ENCODE measurements at places on chromosomes 7 and 10. TPM values are rescaled to one million over a fixed set of nuclear protein-coding genes. Genes with fewer than 3 reads are reported as not detected.

GRCh38 chr10:97454330-97455036, 8.5 kb downstream of the ZDHHC16 start:
- H3K4me1 ChIP-seq, result peaks cover 13% of the 10 kb centered on the region
- no peak for DNase-seq

- H3K27me3 ChIP-seq, result no peaks in the 10 kb centered on the region
- H3K36me3 ChIP-seq, result no peaks in the 10 kb centered on the region
- no peaks in the 10 kb centered on the region for H3K4me1 ChIP-seq
- H3K4me3 ChIP-seq, result no peak overlapping the region
These were observed 25.4 kb downstream of the AKR1B15 start for GRCh38 chr7:134574322-134574721.

DNA sequence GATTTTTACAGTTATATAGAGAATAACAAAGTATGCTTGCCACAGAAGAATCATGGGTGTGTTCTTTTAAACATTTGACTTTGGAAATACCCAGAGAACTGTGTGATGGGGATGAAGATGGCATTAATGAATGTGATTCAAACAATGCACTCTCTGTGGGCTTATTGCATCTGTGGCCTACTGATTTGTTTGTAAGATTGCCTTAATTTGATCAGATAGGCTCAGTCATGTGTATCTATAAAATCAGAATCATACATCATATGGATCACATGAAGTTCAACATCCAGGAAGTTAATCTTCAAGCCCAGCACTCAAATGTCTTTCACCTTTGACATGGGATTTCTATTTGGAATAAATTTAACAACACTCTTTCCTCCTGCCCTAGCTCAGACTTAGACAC, 410.9 kb downstream of the SUGCT start:
- H3K4me1 ChIP-seq, result peaks cover 35% of the 10 kb centered on the region
- H3K27ac ChIP-seq, result no peak overlapping the region
- no peaks in the 10 kb centered on the region for H3K36me3 ChIP-seq
- DNase-seq, result no peak
- H3K4me3 ChIP-seq, result no peak overlapping the region

- H3K36me3 ChIP-seq, result no peaks in the 10 kb centered on the region
- no peak overlapping the region for H3K4me3 ChIP-seq
- H3K4me1 ChIP-seq, result no peaks in the 10 kb centered on the region
- no peaks in the 10 kb centered on the region for H3K27me3 ChIP-seq
- no peak for DNase-seq
These were observed 39.0 kb downstream of the TAC1 start for GRCh38 chr7:97770850-97771249.

DNA sequence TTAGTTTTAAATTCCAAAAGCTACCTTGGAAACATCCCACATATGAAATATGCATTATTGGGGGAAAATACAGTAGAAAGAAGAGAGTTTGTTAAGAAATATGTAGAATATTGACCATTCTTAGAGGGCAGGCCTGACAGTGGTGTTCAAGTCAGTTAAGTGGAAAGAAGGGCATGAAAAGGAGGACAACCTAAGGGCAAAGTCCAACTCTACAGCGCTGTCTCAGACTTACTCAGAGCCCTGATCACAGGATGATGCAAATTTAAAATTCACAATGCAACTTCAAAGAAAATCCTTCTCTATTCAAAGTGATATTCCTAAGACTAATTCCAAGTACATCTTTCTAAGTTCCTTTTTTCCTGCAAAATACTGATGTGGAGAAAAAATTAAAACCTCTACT, 139.1 kb upstream of the LRRTM3 start:
- no peak for DNase-seq
- H3K27me3 ChIP-seq, result no peaks in the 10 kb centered on the region
- no peaks in the 10 kb centered on the region for H3K36me3 ChIP-seq
- H3K4me3 ChIP-seq, result no peak overlapping the region
- no peak overlapping the region for H3K27ac ChIP-seq
- no peaks in the 10 kb centered on the region for H3K4me1 ChIP-seq

DNA sequence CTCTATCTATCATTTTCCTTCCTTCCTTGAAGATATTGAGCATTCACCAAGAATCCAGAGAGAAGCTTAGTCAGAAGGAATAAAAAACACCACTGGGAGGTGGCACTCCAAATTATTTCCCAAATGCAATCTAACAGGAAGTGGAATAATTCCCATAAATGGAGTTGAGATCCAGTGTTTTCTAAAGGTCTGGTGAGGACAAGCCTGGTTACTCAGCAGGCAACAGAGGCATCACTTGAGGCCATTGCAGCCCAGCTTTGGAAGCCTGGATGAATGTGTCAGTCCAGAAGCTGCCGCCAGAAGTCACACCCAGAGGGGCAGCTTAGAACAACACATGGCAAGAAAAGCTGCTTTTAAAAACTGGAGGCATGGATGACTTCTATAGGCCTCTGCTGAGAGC, 288.9 kb upstream of the KLF6 start:
- H3K27ac ChIP-seq, result no peak overlapping the region
- H3K4me3 ChIP-seq, result no peak overlapping the region

- DNase-seq, result no peak
- H3K4me3 ChIP-seq, result no peak overlapping the region
- H3K27ac ChIP-seq, result peak overlapping the region; percentile 5
These were observed 150.8 kb downstream of the RNF216 start for GRCh38 chr7:5630670-5631069.

- H3K27me3 ChIP-seq, result no peaks in the 10 kb centered on the region
- no peak overlapping the region for H3K27ac ChIP-seq
- no peaks in the 10 kb centered on the region for H3K36me3 ChIP-seq
These were observed 22.8 kb upstream of the AGMO start for GRCh38 chr7:15584575-15584974.

GRCh38 chr7:126805351-126805750, 447.4 kb downstream of the GRM8 start:
- no peaks in the 10 kb centered on the region for H3K4me1 ChIP-seq
- H3K27me3 ChIP-seq, result peaks cover 3% of the 10 kb centered on the region
- H3K36me3 ChIP-seq, result no peaks in the 10 kb centered on the region

DNA sequence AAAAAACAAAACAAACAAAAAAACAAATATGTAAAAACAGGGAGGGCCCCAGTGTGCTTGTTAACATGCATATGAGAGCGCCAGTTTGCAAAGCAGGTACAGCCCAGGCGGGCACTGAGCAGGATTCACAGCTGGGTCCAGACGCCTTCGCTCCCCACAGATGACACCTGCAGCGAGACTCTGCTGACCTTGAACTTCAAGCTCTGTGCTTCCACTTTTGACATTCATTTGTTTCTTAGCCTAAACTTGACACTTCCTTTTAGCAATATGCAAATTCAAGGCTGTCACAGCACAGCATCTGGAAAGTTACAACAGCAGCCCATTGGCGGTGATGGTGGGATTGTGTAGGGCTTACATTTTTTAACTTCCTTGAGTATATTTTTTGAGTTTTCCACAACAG, 88.8 kb upstream of the TNS3 start:
- DNase-seq, result no peak
- no peaks in the 10 kb centered on the region for H3K27me3 ChIP-seq
- no peak overlapping the region for H3K4me3 ChIP-seq
- H3K27ac ChIP-seq, result no peak overlapping the region

DNA sequence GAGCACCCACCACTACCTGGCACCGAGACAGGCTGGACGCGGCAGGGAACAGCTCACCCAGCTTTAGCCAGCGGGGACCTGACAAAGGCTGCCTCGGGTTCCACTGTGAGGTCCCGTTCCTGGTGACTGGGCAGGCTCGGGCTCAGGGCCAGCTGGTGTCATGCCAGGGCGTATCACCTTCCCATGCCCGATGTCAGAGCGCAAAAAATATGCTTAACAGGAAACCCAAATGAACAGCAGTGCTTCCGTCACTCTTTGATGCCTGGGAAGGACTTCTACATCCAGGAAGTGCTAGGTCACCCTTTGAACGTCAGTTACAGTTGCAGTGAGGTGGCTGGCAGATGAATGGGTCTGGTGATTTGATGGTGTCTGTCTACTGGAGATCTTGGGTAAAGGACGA, 106.0 kb downstream of the ADARB2 start:
- H3K27ac ChIP-seq, result no peak overlapping the region
- peak; percentile 62 for DNase-seq
- H3K4me3 ChIP-seq, result no peak overlapping the region
- peaks cover 11% of the 10 kb centered on the region for H3K4me1 ChIP-seq

DNA sequence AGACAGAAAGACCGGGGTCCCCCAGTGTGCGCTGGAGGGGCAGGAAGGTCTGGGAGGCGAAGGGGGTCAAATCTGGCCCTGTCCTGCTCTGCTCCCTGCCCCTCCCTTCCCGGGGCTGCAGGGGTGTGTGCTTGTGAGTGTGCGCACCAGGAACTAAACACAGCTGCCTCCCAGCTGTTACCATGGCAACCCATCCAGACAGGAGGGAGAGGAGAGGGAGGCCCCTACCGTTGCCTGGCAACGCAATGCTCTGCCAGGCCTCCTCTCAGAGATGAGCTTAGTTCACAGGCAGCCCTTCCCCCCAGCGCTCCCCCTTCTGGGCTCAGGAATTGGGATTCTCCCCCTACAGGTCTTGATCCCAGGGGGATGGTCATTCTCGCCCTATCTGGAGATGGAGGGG, 6.1 kb downstream of the NYAP1 start:
- peak overlapping the region; percentile 43 for H3K27ac ChIP-seq
- no peaks in the 10 kb centered on the region for H3K36me3 ChIP-seq
- peak overlapping the region; percentile 57 for H3K4me3 ChIP-seq
- no peaks in the 10 kb centered on the region for H3K27me3 ChIP-seq

CPN1 gene
- total RNA-seq, result 0.52 TPM

PTPN20 gene
- total RNA-seq, result not detected

FUOM gene
- total RNA-seq, result 21.7 TPM

TUBAL3 gene
- 0.19 TPM for total RNA-seq

PVRIG gene
- not detected for total RNA-seq

FOXP2 gene
- total RNA-seq, result 24.0 TPM

RBP4 gene
- 30.3 TPM for total RNA-seq

CUBN gene
- total RNA-seq, result 2.2 TPM
